Activated T-helper 1 cell treated with anti-CD3 and anti-CD28 coated beads, Interleukin-12 subunit alpha, Interleukin-12 subunit beta, Interleukin-2, Interleukin-4 antibody, amounts not matched to agents 30 ng/mL and 10 ng/mL and 1 ng/mL, durations not matched to agents 14 hours and 24 hours and 36 hours (primary cell): ENCODE measurements at places on chromosomes 2 and 18.

GRCh38 chr2:37786191-37786698 is 114.8 kb upstream of the CDC42EP3 start:
- no peaks in the 10 kb centered on the region for H3K4me1 ChIP-seq
- peaks cover 2% of the 10 kb centered on the region for H3K27me3 ChIP-seq
- no peak overlapping the region for H3K4me3 ChIP-seq
- H3K27ac ChIP-seq = no peak overlapping the region
- no peaks in the 10 kb centered on the region for H3K36me3 ChIP-seq

DNA sequence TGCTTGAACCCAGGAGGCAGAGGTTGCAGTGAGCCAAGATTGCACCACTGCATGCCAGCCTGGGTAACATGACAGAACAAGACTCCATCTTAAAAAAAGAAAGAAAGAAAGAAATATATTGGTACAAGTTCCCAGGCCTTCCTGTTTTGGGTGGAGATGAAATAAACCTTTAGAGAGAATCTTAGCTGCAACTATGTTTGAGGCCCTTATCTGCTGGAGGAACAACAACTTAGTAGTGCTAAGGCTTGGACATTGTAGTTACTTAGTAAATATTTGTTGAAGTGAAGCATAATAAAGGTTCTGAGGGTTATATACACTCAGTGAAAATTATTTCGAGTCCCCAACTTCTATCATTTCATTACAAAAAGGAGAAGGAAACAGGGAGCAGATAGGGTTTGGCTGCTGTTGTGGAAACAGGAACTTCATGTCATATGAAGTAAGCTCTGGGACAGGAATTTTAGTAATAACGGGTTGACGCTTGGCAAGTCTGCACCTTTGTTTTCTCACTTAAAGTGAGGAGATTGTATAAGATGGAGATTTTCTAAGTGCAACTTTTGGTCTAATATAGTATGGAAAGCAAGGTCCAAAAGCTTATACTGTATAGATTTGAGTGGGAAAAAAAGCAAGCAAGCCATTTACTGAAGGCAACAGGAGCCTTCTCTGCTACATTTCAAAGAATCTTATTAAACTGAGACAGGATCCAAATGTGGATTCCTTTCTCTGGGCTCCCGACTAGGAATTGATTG is 40.0 kb upstream of the AGPS start:
- peaks cover 2% of the 10 kb centered on the region for H3K36me3 ChIP-seq
- H3K27ac ChIP-seq = no peak overlapping the region
- no peak for DNase-seq
- no peak overlapping the region for H3K4me3 ChIP-seq
- no peaks in the 10 kb centered on the region for H3K4me1 ChIP-seq
- peaks cover 1% of the 10 kb centered on the region for H3K27me3 ChIP-seq

DNA sequence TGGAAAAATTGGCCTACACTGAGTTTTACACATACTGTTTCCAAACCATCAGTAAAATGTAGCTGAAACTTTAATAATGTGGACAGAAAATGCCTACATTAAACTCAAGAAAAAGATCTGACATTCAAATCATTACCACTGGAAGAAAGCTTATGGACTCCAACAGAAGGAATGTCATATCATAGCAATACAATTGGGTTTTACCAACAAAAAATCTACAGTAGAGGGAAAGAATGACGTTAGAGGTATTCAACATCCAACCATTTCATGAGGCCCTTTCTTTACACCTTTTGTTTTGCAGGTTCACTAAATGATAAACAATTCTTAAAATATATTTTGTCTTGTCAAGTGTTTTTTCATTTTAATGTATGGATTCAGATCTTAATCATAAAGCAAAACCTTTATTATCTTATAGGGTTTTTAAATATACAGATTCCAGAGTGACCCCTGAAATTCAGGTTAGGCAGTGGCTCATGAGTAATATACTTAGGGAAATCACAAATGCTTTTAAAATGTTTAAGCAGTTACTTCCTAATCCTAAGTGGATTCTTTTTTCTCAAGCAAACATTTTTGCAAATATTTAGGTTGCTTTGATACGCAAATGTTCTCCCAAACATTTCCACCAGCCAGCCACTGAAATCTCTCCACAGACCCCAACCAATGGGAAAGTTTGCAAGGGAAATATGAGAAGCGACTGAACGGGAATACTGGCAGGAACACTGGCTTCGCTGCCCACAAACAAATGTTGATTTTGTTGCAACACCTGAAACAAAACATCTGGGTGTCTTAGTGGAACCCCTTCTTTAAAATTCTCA is 168.7 kb downstream of the TCF4 start:
- H3K27me3 ChIP-seq = peaks cover 5% of the 10 kb centered on the region
- H3K4me1 ChIP-seq = no peaks in the 10 kb centered on the region
- no peak overlapping the region for H3K27ac ChIP-seq
- H3K36me3 ChIP-seq = no peaks in the 10 kb centered on the region
- DNase-seq = no peak
- no peak overlapping the region for H3K4me3 ChIP-seq

DNA sequence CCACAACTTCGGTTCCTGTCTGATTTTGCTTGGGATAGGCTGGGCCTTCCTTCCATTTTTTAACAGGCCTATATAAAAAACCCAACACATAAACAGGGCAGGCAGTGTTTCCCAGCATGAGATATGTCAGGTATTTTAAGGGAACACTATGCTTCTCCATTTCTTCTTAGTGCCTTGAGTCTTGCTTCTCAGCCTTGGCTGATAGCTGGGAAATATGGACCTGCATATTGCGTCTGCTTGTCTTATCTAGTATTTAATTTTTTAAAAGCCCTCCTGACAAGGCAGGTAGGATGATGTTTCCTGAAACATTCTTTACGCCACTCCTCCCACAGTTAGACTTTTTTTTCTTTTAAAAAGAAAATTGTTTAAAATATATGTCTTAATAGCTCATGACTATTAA is 45.5 kb upstream of the NABP1 start:
- no peak for DNase-seq
- H3K4me1 ChIP-seq = peaks cover 45% of the 10 kb centered on the region
- no peaks in the 10 kb centered on the region for H3K27me3 ChIP-seq
- H3K4me3 ChIP-seq = no peak overlapping the region
- H3K36me3 ChIP-seq = no peaks in the 10 kb centered on the region
- no peak overlapping the region for H3K27ac ChIP-seq

- no peak for DNase-seq
- H3K4me3 ChIP-seq = no peak overlapping the region
- H3K27ac ChIP-seq = no peak overlapping the region
- peaks cover 2% of the 10 kb centered on the region for H3K27me3 ChIP-seq
- no peaks in the 10 kb centered on the region for H3K4me1 ChIP-seq
- H3K36me3 ChIP-seq = no peaks in the 10 kb centered on the region
Observed at GRCh38 chr2:221005338-221005737, 566.8 kb downstream of the EPHA4 start.
